ENCODE measurements at places on chromosomes 3 and 15.

GRCh38 chr3:44108481-44108880, 133.2 kb upstream of the TOPAZ1 start:
- DNase-seq: no peak

DNA sequence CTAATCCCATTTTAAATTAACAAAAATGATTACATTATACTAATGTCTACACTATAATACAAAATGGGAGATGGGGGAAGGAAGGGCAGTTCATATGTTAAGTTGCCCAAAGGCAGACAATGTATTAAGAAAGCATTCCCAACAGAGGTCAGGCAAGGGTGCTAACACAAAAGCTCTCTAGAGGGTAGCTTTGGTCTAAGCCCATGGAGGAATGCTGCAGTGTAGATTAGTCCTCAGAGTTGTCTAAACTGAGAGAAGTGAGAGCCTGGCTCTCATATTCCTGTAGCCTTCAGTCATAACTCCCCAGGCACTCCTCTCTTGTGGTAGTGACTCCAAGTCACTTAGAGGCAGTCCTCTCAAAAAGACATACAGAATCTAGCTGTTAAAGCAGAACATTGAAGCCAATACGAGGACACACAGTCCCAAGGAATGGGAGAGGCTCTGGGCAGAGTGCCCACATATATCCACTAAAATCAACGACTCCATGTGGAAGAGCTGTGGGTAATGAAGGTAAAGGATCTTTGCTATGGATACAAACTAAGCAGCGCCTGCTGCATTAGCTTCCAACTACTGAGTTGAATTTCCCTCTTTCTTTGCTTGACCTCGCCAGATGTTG, 14.5 kb downstream of the NEK10 start:
- DNase-seq: no peak

DNA sequence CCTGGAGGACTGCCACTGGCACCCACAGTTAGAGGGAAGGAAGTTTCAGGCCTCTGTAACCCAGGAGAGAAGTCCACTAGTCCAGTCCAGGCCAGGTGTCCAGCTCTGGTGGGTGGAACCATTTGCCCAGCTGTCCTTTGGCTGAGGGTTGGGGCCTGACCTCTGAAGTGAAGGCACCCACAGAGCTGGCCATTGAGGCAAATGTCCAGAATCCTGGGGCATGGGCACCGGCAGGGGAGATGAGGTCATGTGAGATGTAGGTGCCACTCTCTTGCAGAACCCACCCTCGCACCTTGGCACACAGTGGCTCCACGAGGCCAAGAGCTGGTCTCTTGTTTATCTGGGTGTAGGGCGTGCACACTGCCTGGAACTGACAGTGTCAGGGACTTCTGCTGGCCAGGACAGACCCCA, 162.8 kb downstream of the SMAD6 start:
- no peak for DNase-seq

DNA sequence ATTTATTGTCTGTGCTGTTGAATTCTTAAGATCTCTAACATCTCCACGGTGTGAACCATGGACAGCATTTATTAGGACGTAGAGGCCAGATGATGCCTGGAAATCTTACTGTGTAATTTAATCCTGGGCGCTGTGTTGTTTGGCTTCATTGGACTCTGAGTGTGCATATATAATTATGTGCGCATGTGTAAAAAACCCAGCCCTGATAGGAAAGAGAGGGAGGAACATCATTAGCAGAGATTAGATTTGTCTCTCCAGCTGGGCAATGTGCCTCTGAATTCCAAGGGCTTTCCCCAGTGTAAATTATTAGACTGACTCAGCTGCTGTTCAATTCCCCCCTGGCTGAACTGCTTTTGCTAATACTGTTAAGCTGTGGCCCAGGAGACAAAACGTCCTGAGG, 39.6 kb downstream of the MAP3K13 start:
- DNase-seq: no peak

- DNase-seq: no peak
Observed at GRCh38 chr15:35663956-35664355, 118.0 kb upstream of the DPH6 start.

GRCh38 chr15:70292076-70292760, 194.5 kb upstream of the TLE3 start:
- no peak for DNase-seq

GRCh38 chr3:153291059-153291685, 129.1 kb downstream of the RAP2B start:
- DNase-seq: no peak

DNA sequence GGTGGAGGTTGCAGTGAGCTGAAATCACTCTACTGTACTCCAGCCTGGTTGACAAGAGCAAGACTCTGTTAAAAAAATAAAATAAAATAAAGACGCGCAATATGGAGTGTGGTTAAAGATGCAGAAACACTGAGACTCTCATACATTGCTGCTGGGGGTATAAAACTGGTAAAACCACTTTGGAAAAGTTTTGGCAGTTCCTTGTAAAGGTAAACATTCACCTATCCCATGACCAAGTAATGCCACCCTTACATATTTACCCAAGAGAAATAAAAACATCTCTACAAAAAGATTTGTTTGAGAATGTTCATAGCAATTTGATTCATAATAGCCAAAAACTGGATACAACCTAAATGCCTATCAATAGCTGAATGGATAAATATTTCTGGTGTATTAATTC, 398.5 kb downstream of the PDCD6IP start:
- DNase-seq: no peak

All from activated T-helper 9 cell treated with anti-CD3 and anti-CD28 coated beads, Interleukin-2, amount 50 U/mL, for 16 hours (primary cell).